Thymus (tissue), 14 donors: ENCODE measurements at places on chromosomes 2 and 18. TPM values are rescaled to one million over a fixed set of nuclear protein-coding genes. Genes with fewer than 3 reads are reported as not detected.

Gene FKBP7
- 6.5 TPM for polyA plus RNA-seq

DNA sequence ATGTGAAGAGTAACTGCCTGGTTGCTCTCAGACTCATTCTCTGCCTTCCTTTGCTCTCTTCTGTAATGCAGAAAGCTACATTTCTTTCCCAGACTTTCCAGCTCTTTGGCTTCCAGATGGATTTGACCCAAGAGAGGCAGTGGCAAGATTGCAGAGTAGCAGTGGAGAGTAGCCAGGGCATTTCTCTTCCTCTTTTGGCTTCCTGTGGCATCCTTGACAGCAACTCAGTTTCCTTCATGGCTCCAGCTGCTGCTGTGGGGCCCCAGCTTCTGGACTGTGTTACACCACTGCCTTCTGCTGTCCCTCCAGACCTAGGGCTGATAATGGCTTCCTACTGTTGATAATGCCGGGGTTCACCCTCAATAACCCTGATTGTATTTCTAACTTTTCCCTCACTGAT, 469.4 kb upstream of the SPRED2 start:
- no peak for DNase-seq

GRCh38 chr2:152387041-152387440, 52.1 kb downstream of the FMNL2 start:
- DNase-seq = no peak

GRCh38 chr2:8298783-8299182, 383.1 kb upstream of the ID2 start:
- DNase-seq = no peak

Gene AQP12B
- polyA plus RNA-seq = 0.11 TPM

DNA sequence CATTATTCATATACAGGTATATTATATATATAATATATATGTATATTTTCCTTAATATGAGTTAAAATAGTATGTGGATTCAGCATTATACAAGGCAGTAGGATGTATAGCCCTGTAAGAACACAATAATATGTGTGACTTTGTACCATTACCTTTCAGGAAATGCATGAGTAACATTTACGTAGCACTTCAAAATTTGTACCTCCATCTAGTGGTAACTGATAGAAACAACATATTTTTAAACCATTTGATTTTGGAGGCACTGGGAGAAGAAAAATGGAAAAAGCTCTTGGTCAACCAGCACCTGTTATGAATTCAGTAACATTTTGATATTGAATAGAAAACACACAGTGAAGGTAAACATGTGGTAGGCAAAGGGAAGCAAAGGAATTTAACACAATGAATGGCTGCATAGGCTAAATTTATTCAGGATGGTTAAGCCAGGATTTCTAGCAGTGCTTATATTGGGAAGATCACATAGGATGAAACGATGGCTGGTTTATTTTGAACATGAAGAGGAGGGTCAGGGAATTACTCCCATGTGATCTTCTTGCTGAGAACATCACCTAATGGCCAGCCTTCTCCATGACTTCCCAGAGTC, 565.5 kb downstream of the CCDC85A start:
- no peak for DNase-seq

GRCh38 chr18:22405142-22405541, 12.6 kb downstream of the CTAGE1 start:
- DNase-seq = no peak

DNA sequence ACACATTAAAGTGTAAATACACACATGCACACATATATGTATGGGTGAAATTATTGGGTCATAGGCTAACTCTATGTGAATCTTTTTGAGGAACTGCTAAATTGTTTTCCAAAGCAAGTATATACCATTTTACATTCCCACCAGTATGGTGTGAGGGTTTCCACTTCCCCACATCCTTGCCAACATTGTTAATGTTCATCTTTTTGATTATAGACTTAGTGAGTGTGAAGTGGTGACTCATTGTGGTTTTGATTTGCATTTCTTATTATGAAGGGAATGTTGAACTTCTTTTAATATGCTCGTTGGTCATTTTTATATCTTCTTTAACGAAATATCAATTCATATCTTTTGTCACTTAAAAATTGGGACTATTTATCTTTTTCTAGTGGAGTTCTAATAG, 181.8 kb upstream of the GCFC2 start:
- DNase-seq = no peak

GRCh38 chr2:174633623-174633930, 36.0 kb upstream of the WIPF1 start:
- no peak for DNase-seq

DNA sequence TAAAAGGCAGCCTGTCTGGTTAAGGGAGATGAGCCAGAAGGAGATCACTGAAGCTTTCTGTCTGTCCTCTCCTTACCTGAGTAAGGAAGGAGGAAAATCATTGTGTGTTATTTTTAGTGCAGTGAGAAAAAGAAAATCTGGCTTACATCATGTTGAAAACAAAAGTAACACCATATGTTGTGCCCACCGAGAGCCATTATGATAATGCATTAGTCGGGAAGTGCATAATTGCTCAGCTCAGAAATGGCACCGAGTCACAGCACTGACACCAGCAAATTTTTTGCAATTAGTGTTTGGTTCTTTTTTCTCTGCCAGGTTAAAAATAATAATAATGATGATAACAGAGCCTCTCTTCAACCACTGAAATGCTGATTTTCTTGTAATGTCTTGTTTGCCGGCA, 46.6 kb downstream of the HNMT start:
- no peak for DNase-seq

- DNase-seq = no peak
Observed at GRCh38 chr2:101675512-101675911, 22.0 kb upstream of the MAP4K4 start.

DNA sequence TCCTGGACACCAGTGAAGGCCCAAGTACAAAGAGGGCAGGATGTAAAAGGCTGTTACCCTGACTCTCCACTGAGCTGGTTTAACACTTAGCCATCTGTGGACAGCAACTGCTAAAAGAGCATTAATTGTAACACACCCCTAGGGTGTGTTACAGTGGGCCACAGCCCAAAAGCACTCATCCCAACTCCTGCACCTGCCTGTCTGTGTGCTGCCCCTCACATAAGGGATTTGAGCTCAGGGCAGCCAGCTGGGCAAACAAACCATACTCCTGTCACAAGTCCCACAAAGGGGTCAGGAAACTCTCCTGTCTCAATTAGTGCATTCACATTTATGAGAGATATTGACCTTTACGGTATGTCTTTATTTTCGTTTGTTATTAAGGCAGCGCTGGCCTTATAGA, 833.1 kb upstream of the NXPH2 start:
- no peak for DNase-seq

Gene PLGLB1
- polyA plus RNA-seq = 25.4 TPM

Gene COL4A4
- 1.6 TPM for polyA plus RNA-seq

Gene CPLX4
- 0.05 TPM for polyA plus RNA-seq

Gene GAL3ST2
- 0.02 TPM for polyA plus RNA-seq

Gene ABCG8
- polyA plus RNA-seq = 0.05 TPM

DNA sequence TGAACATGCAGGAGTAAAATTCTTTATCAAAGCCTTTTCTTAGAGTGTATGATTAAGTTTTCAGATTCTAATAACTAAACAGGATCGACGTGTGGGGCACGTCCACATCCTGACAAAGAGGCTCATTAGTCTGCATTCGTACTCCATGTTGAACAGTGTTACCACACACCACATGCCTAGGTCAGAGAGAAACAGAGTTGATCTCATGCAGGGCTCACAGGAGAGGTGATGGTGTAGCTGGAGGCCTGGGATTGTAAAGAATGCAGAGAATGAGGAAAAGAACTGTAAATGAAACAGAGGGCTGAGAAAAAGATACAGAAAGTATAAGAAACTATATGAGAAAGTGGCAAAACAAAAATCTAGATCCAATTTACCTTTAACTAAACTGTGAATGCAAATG, 632.5 kb downstream of the BCL11A start:
- no peak for DNase-seq

- DNase-seq = no peak
Observed at GRCh38 chr2:225737556-225737955, 338.0 kb downstream of the NYAP2 start.

- no peak for DNase-seq
Observed at GRCh38 chr2:113888641-113889470, 1.0 kb upstream of the ACTR3 start.

Gene SCN3A
- 3.0 TPM for polyA plus RNA-seq

Gene FZD7
- 3.9 TPM for polyA plus RNA-seq

Gene PLGLB2
- 5.6 TPM for polyA plus RNA-seq

GRCh38 chr2:73043276-73043675, 28.2 kb downstream of the SFXN5 start:
- no peak for DNase-seq

DNA sequence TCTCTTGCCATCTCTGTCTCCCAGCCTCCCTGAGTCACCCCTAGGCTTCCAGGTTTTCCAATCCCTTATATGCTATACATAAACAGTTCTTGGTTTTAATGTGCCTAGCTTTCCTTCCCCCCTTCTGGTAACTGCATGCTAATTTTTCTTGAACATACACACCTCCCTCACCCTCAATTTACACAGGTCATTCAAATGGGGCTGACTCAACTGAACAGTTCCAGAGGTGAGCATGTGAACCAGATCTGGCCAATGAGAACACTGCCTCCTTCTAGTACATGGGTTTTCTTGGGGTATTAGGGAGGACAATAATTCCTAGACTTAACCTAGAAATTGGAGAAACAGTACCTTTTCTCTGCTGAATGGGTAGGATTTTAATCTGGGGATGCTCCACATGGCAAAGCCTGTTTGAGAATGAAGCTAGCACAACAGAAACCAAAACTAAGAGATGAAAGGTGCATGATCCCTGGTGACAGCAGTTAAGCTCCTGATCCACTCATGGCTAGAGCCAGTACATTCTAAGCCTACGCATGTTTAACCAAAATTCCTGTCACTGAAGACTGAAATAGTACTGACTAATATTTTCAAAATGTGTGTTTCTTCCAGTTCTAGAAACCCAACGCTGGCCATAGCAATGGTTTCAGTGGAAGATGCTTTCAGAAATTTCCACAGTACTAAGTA, 11.8 kb downstream of the SLC25A12 start:
- DNase-seq = no peak

GRCh38 chr2:184030989-184031388, 567.3 kb upstream of the ZNF804A start:
- no peak for DNase-seq

- DNase-seq = no peak
Observed at GRCh38 chr2:216017365-216017764, 4.0 kb upstream of the MREG start.

Gene CCT4
- polyA plus RNA-seq = 93.5 TPM

Gene FAM110C
- 7.3 TPM for polyA plus RNA-seq

- no peak for DNase-seq
Observed at GRCh38 chr2:198141726-198142125, 337.3 kb downstream of the PLCL1 start.

GRCh38 chr18:61199171-61199848, 133.9 kb upstream of the CDH20 start:
- DNase-seq = no peak

Gene LHCGR
- 0.21 TPM for polyA plus RNA-seq

DNA sequence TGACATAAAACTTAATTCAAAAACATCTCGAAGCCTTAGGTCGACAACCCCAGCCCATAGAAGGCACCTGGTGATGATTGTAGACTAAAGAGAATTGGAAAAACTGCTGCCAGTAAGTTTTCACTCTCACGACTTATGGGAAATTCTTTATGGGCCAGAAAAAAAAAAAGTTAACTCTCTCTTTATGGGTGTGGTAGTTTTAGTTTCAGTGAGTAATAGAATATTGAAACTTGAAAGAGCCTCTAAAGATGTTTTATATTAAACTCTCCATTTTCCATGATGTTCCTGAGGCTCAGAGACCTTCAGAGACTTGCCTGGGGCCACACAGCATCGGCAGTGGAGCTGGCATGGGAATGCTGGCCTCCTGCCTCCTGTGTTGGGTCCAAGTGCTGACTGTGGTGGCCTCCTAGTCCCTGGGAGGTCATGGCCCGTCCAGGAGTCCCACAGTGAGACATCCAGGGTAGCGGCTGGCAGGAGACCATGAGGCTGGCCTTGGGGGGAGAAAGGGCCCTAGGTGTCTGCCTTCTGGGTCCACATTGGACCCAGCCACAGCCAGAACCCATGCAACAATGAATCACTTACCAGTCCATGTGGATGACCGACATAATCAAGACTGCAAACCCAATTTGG, 158.9 kb downstream of the SEPTIN10 start:
- DNase-seq = no peak

Gene IL1A
- 1.8 TPM for polyA plus RNA-seq

Gene ANKRD30B
- polyA plus RNA-seq = 0.02 TPM

- no peak for DNase-seq
Observed at GRCh38 chr18:22046473-22046872, 122.9 kb upstream of the GATA6 start.

- DNase-seq = peak; percentile 56
Observed at GRCh38 chr2:199739413-199740110, 111.4 kb downstream of the FTCDNL1 start.

GRCh38 chr18:23196119-23197007, 61.1 kb downstream of the CABLES1 start:
- no peak for DNase-seq

GRCh38 chr2:215260097-215260677, 51.7 kb upstream of the ATIC start:
- DNase-seq = no peak

Gene CROCC2
- 0.02 TPM for polyA plus RNA-seq

DNA sequence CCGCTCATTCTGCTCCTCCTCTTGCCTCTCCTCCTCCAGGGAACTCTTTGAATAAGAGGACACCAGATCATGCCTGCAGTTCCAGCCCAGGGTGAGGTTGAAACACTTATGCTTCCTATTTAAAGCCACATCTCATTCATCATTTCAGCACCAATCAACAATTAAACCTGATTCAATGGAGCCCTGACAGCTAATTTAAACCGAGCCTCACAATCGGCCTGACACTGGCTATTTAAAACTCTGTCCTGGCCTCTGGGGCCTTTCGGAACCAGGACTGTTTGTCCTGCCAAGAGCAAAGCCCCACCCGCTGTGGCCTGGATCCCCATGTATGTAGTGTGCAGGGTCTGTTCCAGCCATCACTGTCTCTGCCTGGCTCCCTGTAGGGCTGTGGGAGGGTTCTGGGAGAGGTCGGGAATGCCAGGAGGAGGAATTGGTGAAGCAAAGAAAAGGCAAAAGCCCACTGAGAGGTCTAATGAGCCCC, 97.4 kb downstream of the MCFD2 start:
- DNase-seq = no peak

- DNase-seq = no peak
Observed at GRCh38 chr2:199325881-199326280, 131.9 kb downstream of the SATB2 start.

Gene KATNAL2
- 6.5 TPM for polyA plus RNA-seq
